M059J (cell line): ENCODE measurements at places on chromosomes 3 and 15. TPM values are rescaled to one million over a fixed set of nuclear protein-coding genes. Genes with fewer than 3 reads are reported as not detected.
A peak's percentile ranks its signal among the peaks of the same experiment; 100 is the strongest.

- DNase-seq: peak; percentile 63
Measured at GRCh38 chr15:82849556-82850512, 40.4 kb downstream of the WHAMM start.

DNA sequence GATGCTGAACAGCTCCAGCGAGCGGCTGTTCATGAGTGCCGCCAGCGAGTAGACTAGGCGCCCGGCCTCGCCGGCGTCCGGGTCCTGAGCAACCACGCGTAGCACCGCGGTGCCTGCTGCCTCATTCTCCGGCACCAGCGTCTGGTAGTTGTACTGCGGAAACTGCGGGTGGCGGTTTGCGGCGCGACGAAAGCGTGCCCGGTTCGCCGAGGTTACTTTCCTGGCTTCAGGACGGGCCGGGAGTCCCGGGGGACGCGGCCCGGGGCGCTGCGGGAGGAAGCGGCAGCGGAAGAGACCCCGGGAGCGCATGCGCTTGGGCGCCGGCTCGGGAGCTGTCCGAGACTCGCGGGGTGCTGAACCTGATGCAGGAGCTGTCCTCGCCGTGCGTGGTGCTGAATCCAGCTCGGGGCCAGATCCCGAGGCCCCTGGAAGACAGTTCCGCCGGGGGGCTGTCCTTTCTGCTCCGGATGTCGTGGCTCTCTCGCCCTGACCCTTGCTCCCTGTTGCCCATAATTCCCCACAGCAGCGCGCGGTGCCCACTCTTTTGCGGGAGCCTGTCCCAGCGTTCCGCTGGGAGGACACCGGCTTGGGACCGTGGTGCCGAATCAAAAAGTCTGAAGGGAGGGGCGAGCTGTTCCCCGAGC is 1.1 kb downstream of the CELSR3 start:
- no peak for DNase-seq

GRCh38 chr3:78668302-78668701 is 1099.5 kb downstream of the ROBO1 start:
- no peak for DNase-seq

GRCh38 chr3:57179580-57180410 is 14.6 kb upstream of the IL17RD start:
- peak; percentile 38 for DNase-seq

DNA sequence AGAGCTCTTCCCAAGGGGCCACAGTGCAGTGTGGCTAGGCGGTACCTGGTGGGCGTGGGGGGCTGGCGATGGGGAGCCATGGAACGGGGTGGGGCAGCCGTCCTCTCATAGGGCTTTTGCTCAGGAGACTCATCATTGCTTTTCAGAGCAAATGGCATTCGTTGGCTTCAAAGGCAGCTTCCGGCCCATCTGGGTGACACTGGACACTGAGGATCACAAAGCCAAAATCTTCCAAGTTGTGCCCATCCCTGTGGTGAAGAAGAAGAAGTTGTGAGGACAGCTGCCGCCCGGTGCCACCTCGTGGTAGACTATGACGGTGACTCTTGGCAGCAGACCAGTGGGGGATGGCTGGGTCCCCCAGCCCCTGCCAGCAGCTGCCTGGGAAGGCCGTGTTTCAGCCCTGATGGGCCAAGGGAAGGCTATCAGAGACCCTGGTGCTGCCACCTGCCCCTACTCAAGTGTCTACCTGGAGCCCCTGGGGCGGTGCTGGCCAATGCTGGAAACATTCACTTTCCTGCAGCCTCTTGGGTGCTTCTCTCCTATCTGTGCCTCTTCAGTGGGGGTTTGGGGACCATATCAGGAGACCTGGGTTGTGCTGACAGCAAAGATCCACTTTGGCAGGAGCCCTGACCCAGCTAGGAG is 40.8 kb downstream of the MESD start:
- no peak for DNase-seq

- DNase-seq: no peak
Measured at GRCh38 chr3:58666683-58667082, at the start of gene FAM3D. Gene FAM3D (minus strand): TSS chr3:58666774. CDS start chr3:58655563, 11,211 bp downstream.

DNA sequence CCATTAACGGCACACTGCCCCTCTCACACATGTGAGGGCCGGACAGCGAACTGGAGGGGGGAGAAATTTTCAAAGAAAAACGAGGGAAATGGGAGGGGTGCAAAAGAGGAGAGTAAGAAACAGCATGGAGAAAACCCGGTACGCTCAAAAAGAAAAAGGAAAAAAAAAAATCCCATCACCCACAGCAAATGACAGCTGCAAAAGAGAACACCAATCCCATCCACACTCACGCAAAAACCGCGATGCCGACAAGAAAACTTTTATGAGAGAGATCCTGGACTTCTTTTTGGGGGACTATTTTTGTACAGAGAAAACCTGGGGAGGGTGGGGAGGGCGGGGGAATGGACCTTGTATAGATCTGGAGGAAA is 1.5 kb downstream of the SOX2 start:
- no peak for DNase-seq

GRCh38 chr3:10004960-10005564 is 18.4 kb upstream of the EMC3 start:
- no peak for DNase-seq

DNA sequence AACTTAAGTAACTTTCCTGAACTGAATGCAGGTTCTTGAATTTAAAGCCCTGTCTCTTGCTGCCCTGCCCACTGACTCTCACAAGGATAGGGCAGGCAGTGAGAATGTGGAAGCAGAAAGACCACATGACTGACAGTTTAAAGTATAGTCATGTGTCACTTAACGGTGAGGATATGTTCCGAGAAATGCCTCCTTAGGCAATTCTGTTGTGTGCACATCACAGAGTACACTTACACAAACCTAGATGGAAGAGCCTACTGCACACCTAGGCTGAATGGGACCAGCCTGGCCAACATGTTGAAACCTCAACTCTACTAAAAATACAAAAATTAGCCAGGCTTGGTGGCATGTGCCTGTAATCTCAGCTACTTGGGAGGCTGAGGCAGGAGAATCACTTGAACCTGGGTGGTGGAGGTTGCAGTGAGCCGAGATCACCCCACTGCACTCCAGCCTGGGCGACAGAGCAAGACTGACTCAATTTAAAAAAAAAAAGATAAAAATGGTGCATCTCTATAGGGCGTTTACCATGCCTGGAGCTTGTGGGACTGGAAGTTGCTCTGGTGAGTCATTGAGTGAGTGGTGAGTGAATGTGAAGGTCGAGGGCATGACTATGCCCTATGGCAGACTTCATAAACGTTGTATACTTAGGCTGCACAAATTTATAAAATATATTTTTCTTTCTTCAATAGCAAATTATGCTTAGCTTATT is 18.9 kb upstream of the COPG1 start:
- DNase-seq: peak; percentile 96

DNA sequence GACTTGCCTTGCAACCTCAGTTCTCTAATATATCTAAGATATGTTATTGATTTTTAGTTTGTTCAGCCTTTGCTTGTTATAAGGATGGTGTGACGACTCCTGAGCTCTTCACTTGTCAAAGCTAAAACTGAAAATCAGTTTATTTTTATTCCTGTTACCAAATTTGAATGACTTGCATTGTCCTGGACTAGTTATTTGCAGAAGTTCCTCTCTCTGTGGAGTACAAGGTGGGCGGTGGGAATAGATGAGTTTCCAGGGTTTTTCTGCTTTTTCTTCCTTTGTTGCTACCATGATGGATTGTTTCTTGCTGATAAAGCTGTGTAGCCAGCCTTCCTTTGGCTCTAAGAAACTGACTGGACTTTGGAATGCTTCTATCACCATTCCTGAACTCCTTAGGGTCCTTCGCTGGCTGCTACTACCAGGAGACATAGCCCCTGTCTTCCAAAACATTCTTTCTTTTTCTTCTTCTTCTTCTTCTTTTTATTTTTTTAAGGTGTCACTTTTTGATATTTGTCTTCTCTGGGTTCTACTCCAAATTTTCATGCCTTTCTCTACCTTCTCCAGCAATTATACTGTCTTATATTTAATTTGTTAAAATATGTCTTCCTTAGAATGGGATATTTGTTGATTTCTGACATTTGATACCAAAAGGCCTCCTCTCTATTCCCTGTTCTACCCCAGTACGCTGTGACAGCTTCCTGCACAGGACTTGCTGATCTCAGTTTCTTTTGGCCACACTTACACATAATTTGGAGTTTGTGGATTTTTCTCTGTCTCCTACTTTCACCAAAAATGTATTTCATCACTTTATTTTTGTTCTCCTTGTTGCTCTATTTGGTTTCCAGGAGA is 145.1 kb upstream of the THRB start:
- DNase-seq: no peak

- no peak for DNase-seq
Measured at GRCh38 chr3:135691240-135691639, 274.3 kb upstream of the PPP2R3A start.

- DNase-seq: no peak
Measured at GRCh38 chr15:64842096-64842939, 603 bp downstream of the PLEKHO2 start.

GRCh38 chr3:188656196-188656982 is 502.4 kb downstream of the LPP start:
- DNase-seq: peak; percentile 70

DNA sequence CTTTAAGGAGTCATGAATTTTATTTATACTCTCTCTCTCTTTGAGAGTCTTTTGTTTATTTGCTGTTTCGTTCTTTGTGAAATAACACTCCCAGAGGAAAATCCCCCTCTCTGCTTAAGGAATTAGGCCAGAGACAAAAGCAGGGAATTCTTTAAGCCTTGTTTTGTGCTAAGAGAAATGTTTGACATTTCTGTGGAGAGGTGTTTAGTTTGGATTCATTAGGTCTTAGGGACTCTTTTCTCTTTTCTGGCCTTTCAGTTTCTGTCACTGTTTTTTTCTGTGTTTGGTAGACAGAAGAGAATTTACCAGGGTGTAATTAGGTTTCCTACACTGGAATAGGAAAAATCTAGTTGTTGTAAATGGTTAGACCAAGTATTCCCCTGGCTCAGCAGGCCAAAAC is 241.8 kb upstream of the NR2F2 start:
- no peak for DNase-seq

DNA sequence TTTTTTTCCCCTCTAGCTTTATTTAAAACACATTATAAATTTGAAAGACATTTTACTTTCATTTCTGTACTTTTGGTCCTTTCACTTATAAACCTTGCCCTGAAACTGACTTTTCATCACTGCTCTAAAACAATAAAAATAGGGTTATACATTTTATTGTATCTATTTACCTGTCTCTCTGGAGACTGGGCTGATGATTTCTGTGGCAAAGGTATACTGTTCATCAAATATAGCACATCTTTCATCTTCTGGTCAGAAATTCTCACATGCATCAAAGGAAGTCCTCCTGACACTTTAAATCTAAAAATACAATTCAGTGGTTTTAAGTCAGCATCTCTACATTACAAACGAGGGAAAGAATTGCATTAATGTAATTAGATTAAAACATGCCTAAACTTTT is 86.1 kb downstream of the VPS13C start:
- DNase-seq: no peak

DNA sequence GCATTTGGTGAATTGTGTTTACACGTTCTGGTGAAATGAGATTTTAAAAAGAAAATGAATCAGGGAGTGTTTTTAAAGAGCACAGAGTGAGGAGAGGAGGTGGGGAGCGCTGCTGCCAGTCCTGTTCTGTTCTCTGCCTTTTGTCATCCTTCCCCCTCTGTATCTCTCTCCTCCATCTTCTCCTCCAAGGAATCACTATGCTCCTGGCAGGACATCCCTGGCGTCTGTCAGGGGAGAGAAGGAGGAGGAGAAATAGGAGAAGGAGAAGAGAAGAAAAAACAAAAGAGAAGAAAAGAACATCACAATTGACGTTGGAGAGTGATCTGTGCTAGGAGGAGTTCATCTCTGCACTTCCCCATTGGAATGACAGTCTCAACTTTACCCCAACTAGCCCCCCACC is 627.6 kb upstream of the TBL1XR1 start:
- DNase-seq: no peak

- DNase-seq: peak; percentile 36
Measured at GRCh38 chr15:96416934-96417759, 86.6 kb downstream of the NR2F2 start.

GRCh38 chr3:105752791-105753415 is 115.9 kb downstream of the CBLB start:
- peak; percentile 77 for DNase-seq

DNA sequence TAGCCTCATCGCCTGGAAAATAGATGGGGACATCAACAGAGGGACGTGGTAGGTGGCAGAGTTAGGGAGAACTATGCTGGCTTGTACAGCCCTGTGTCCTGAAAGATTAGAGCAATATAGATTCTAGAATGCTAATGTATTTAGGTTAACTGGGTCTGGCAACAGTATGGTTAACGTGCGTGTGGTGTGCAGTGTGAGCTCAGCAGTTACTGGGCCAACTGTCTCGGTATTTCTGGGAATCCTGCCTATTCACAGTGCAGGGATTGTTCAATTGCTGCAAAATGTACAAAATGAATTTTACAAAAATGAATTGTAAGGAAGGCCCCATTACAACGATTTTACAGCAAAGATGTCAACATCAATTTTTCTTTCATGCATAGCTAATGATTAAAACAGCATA is 20.6 kb downstream of the MEIS2 start:
- no peak for DNase-seq

- peak; percentile 79 for DNase-seq
Measured at GRCh38 chr3:195905970-195906864, 2.1 kb downstream of the TNK2 start.

DNA sequence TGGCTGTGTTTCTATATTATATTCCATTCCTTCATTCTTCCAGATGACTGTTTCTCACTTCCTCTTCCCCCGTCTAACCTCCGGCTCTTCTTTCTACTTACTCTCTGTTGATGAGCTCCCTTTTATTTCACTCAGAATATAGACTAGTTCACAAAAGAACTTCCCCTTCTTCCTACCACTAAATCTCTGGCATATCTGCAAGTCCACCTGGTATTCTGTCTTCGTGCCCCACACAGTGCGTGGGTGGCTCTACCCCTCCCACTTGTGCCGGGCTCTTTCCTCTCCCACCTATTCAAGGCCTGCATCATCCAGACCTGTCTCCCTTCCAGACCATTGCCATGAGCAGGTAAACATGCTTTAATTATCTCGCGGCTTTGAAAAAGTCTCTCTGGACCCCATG is 73.0 kb downstream of the SCN10A start:
- DNase-seq: no peak

Gene ITPKA
- 3.7 and 6.1 TPM in 2 replicates for total RNA-seq

Gene PIK3R4
- total RNA-seq: 52.4 and 60.2 TPM in 2 replicates

Gene FOXL2
- total RNA-seq: 0.22 and 2.3 TPM in 2 replicates

Gene EFCAB12
- not detected in 2 replicates for total RNA-seq

Gene RUVBL1
- 93.9 and 127 TPM in 2 replicates for total RNA-seq

Gene TMCC1
- 6.8 and 10.1 TPM in 2 replicates for total RNA-seq

Gene CHRNA5
- total RNA-seq: 5.0 and 14.7 TPM in 2 replicates

Gene MED12L
- total RNA-seq: 0.15 and 0.84 TPM in 2 replicates

Gene GOLGA8T
- not detected in 2 replicates for total RNA-seq

Gene CHRNA3
- not detected in 2 replicates for total RNA-seq

Gene RIOX2
- total RNA-seq: 22.0 and 23.8 TPM in 2 replicates
